ENCODE measurements at places on chromosomes 13 and 19. TPM values are rescaled to one million over a fixed set of nuclear protein-coding genes. Genes with fewer than 3 reads are reported as not detected.

DNA sequence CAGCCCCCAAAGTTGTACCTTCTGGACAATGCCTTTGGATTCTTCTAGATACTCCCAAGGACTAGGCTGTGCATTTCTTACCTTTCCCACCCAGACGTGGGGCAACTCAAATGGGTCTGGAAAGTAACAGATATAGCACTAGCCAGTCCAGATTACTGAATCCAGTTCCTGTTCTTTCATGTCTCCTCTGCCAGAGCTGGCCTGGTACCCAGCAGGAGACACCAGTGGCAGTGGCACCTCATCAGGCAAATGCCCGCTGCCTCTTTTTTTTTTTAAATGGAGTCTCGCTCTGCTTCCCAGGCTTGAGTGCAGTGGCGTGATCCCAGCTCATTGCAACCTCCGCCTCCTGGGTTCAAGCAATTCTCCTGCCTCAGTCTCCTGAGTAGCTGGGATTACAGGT lies 43.2 kb downstream of the N4BP2L2 start:
- no peak for DNase-seq

- DNase-seq = no peak
Measured at GRCh38 chr19:16791942-16792341, 37.3 kb upstream of the SIN3B start.

DNA sequence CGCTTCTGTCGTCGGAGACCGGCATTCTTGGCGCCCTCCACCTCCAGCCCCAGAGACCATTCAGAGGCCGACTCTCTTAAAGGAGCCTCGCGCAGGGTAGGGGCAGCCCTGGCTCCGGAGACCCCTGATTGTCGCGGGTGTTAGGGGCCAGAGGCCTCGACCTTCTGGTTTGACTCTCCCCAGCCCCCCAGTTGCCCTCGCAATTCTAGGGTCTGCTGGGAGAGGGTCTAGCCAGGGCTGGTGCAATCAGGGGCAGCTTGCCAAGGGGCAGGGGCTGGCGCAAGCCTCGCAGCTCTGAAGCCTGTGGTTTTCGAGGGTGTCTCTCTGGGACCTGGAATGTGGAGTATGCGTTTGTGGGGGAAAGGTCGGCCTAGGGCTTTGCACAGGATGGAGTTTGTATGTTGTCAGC lies 1.6 kb upstream of the SLC7A10 start:
- peak; percentile 34 for DNase-seq

GRCh38 chr13:76336889-76337844 lies 549.0 kb downstream of the KCTD12 start:
- no peak for DNase-seq

ZNF837 gene
- polyA plus RNA-seq = 0.24 TPM

GRCh38 chr13:75222031-75222430 lies 259.9 kb downstream of the TBC1D4 start:
- DNase-seq = no peak

Measured in psoas muscle (tissue), 8 donors.